ENCODE measurements at places on chromosomes 12 and 14.

DNA sequence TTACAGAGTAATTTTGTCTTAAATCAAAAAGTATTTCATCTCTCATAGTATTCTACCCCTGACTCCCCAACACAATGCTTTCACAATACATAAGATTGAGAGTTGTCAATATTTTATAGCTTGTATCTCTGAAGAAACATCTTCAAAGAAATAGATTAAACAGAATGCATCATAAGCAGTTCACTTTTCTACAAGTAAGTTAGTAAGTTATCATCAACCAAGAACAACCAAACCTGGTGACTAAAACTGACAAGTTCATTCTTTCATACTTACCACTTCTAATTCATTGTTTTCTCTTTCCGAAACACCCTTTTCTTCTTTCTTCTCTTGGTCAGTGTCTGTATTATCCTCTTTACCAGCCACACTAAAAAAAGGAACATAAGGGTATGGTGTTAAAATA is 101.2 kb downstream of the KIF21A start:
- DNase-seq: no peak

- DNase-seq: peak; percentile 24
These were observed 359.8 kb downstream of the PCNX1 start for GRCh38 chr14:71267007-71267513.

- DNase-seq: no peak
These were observed 123.0 kb downstream of the RPS29 start for GRCh38 chr14:49463146-49463545.

GRCh38 chr12:51160814-51161459 is 12.0 kb downstream of the TFCP2 start:
- no peak for DNase-seq

GRCh38 chr14:50530358-50530757 is 2.0 kb downstream of the MAP4K5 start:
- DNase-seq: no peak

DNA sequence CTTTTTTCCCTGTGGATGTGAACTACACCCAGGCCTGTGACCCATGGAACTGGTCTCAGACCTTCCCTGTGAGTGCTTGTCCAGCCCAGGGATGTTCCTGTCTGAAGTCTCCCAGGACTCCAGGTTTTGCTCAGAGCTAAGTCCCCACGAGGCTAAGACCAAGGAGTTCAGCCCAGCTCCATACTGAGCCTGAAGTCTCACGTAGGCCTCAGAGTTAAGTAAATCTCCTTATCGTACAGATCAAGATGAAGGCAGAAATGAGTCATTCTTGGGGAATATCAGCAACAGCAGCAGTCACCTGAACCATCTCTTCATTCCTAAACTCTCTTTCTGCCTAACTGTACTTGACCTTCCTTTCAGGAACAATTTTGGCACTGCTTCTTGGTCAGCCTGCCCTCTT is 139.8 kb downstream of the ANO6 start:
- DNase-seq: no peak

DNA sequence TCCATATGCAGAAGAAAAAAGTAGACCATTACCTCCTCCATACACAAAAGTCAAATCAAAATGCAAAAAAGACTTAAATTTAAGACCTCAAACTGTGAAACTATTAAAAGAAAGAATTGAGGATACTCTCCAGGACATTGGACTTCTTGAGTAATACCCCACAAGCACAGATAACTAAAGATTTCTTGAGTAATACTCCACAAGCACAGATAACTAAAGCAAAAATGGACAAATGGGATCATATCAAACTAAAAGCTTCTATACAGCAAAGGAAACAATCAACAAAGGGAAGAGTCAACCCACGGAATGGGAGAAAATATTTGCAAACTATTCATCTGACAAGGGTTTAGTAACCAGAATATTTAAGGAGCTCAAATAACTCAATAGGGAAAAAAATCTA is 427.9 kb downstream of the CCDC91 start:
- no peak for DNase-seq

Data from GM12864 (cell line).